ENCODE measurements at places on chromosomes 11 and 22.

DNA sequence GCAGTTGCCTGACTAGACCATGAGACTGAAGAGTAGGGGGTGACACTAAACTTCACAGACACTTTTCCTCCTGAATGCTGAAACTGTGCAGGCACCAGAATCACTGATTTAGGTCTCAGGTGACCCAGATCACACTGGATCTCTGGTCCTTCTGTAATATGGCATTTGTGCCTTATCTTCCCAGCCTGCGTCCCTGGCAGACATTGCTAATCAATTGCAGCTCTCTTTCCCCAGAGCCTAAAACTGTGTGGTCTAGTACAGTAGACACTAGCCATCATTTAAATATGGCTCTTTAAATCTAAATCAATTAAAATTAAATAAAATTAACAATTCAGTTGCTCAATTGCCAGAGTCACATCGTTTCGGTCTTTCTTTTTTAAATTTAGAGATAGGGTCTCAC, 17.8 kb upstream of the MYEOV start:
- no peak for DNase-seq

DNA sequence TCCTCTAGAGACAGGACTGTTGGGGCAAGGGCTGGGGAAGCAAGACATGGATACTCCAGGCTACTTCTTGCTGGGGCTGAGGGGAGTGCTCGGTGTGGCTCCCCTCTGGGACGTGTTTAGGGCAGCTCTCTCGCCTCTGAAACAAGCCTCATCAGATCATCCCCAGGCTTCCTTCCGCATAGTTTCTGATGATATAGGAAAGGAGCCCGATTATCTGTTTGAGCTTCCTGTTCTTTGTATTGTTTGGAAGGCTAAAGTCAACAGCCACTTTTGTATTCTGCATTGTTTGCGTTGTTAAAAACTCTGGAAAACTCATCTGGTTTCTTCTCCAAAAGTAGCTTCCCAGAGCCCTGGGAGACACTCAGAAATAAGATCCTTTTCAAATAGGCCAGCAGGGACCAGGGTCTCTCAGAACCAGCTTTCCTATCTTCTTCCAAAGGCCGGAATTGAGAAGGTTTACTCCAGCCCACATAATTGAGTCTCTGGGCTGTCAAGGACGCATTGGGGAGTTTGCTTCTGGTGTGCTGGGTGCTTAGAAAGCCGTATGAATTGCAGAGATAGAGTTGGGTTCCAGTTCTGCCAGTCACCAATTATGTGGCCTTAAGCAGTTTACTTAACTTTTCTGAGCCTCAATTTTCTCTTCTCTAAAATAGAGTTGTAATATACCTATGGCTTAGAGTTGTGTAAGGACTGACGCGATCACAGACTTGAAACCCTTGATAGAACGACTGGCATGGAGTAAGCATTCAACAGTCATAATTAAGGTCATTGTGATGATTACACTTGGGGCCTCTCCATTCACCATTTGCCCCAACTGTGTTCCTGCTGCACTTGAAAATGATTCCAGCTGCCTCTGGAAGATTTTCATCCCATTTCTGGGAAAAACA, 19.1 kb downstream of the CD44 start:
- no peak for DNase-seq

DNA sequence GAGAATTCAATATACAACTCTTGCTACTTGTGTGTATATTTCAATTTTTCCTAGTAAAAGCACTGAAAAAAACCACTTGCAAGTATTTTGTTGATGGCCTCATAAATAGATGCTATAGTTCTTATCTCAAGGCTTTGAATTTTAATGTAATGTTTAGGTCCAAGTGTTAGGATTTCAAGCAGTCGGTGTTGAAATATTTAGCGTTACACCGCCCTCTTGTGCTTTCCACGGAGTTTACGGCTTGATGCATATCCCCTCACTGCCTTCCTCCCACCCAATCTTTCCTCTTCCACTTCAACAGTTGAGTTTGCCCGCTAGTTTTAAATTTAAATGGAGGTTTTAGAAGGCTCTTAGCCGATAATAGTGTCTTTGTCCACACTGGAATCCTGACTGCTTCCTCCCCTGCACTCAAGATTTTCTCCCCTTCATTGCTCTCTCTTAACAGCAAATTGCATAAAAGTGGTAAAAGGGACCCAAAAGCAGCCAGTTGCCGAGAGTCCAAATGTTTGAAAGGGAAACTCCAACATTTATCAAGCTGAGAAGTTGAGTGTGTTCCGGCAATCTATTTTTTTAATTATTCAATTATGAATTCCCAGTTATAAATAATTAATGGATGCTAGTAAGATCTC, 25.9 kb upstream of the HTATIP2 start:
- no peak for DNase-seq

DNA sequence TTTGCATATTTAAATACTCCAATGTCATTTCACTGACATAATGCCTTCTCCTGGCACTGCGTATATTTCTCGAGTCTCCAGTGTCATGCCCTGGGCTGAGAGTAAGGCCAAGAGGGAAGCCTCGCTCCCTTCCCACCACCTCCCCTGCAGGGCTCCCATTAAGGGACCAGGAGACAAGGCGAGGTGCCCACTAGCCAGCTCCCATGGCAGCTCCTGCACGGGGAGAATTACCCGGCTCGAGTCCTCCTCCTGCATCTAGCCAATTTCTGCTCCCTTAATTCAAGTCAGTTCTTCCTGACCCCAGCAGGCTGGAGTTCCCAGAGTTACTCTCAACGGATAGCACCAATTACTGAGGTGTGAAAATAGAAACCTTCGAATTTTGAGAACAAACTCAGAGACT, 31.9 kb downstream of the OPCML start:
- DNase-seq, result no peak

- DNase-seq, result no peak
Measured at GRCh38 chr11:3995949-3996554, 98.5 kb upstream of the RRM1 start.

GRCh38 chr22:50247748-50248147, 2.9 kb upstream of the TUBGCP6 start:
- no peak for DNase-seq

DNA sequence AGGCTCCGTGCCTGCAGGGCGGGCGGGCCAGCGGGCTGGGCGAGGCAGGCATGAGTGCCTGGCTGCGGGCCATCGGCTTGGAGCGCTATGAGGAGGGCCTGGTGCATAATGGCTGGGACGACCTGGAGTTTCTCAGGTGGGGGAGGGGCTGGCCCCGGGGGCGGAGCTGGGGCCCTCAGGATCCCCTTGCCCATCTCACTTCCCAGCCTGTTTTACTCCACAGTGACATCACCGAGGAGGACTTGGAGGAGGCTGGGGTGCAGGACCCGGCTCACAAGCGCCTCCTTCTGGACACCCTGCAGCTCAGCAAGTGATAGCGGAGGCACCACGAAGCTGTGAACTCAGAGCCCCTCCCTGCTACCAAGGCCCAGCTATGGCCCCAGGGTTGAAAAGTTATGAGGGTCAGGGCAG, 5.9 kb downstream of the PHOX2A start:
- peak; percentile 39 for DNase-seq

DNA sequence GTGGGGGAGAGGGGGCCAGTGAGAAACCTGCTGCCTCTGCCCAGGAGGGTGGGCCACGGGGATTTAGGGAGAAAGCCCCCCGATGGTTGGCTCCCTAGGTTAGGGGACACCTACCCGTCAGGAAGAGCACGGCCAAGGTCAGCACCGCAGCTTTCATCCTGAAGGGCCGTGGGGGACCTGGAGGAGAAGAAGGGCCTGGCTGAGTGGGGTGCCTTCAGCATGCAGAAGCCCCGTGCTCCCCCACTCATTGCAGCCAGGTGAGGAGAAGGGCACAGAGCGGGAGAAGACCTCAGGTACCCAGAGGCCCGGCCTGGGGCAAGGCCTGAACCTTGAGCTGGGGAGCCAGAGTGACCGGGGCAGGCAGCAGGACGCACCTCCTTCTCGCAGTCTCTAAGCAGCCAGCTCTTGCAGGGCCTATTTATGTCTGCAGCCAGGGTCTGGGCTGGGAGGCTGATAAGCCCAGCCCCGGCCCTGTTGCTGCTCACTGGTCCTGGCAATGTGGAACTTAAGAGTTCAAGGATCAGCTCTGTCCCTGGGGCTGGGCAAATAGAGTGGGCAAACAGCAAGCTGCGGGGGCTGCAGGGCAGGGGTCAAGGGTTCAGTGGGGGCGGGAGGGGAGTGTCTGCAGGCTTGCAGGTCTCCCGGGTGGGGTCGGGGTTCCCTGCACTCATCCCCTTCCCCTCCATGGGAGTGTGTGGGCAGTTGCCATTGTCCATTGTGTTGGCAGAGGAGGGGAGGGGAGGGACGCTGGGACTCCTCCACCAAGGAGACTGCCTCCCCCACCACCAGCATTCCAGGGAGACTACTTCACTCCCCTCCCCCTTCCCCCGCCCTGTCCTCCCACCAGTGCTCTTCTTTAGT, at the start of gene APOA1:
TSS of gene APOA1 (minus strand) at position 392 of the 861 bp plus-strand sequence. CDS start at position 157, 235 bp downstream.
- DNase-seq, result no peak

DNA sequence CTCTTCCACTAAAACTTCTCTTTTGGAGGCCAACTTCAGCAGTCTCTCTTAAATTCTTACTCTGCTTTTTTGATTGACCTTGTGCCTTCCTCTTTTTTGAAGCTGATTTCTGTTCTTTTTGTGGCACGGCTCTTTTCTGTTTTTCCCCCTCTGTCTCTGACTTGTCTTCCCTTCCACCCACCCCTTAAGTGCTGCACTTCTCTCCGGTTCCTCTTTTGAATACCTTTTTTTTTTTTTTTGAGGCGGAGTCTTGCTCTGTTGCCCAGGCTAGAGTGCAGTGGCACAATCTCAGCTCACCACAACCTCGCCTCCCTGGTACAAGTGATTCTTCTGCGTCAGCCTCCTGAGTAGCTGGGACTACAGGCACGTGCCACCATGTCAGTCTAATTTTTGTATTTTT, 211.9 kb downstream of the BLID start:
- no peak for DNase-seq

GRCh38 chr22:27499121-27499520, 302.4 kb downstream of the MN1 start:
- no peak for DNase-seq

DNA sequence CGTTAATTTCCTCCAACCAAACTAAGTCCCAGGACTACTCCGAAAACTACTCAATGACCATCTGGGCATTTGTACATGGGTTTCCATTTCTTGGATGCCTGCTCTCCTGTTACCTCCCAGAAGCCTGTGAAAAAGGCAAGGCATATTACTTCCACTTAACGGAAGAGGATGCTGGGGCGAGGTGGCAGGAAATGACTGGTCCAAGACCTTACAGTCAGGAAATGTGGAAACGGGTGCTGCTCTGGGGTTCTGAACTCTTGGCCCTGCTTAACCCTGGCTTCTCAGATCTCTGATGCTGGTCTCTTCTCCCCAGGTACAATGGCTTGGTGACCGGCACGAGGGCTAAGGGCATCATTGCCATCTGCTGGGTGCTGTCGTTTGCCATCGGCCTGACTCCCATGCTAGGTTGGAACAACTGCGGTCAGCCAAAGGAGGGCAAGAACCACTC, 12.9 kb downstream of the ADORA2A start:
- no peak for DNase-seq

- DNase-seq, result no peak
Measured at GRCh38 chr11:18329196-18329870, 7.0 kb downstream of the GTF2H1 start.

DNA sequence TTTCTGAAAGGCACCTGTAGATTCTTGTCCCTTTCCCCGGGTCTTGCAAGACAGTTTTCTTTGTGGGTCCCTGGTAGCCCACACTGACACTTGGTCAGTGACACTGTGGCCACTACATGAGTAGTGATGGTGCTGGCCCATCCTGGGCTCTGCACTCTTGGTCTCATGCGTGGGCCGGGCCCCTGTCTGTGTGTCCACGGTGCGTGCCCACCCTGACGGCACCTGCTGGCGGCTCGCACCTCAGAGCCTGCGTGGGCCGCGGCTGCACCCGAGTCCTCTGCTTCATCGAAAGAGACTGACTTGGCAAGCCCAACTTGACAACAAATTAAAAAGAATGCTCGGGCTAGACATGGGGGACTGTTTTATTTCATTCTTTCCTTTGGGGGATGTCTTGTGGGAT, 37.5 kb downstream of the ADAMTS15 start:
- DNase-seq, result no peak

GRCh38 chr11:3808861-3809623, 682 bp downstream of the PGAP2 start:
- peak; percentile 74 for DNase-seq

- DNase-seq, result no peak
Measured at GRCh38 chr11:114068327-114068726, 8.8 kb downstream of the ZBTB16 start.

- no peak for DNase-seq
Measured at GRCh38 chr11:6414874-6415328, 4.0 kb downstream of the APBB1 start.

GRCh38 chr22:32327066-32327465, 30.6 kb upstream of the RFPL3 start:
- DNase-seq, result no peak

- no peak for DNase-seq
Measured at GRCh38 chr11:132907651-132908413, 624.5 kb downstream of the OPCML start.

DNA sequence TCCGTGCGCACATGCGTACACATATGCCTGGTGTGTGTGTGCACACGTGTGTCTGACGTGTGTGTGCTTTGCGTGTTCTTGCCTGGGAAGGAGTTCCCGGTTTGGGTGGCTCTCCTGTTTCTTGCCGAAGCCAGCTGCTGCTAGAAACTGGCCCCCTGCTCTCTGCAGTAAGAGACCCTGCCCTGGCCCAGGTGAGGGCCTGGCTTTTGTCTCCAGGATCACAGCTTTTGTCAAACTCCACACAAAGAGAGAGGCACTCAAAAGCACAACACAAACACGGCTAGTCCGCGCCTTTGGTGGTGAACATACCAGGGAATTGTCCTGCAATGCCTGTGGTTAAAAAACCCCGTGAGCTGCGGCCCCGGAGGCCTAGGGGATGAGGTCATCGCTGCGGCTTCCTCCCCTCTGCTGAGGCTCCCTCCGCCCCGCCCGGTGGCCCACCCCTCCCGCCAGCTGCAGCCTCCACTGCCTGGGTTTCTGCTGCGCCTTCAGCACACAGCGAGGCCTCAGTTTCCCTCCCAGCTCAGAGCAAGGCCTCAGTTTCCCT, 88.9 kb downstream of the KCNQ1 start:
- DNase-seq, result peak; percentile 23

GRCh38 chr11:130078080-130078479, 8.4 kb downstream of the APLP2 start:
- no peak for DNase-seq

- DNase-seq, result no peak
Measured at GRCh38 chr11:79897896-79898295, 457.1 kb upstream of the TENM4 start.

DNA sequence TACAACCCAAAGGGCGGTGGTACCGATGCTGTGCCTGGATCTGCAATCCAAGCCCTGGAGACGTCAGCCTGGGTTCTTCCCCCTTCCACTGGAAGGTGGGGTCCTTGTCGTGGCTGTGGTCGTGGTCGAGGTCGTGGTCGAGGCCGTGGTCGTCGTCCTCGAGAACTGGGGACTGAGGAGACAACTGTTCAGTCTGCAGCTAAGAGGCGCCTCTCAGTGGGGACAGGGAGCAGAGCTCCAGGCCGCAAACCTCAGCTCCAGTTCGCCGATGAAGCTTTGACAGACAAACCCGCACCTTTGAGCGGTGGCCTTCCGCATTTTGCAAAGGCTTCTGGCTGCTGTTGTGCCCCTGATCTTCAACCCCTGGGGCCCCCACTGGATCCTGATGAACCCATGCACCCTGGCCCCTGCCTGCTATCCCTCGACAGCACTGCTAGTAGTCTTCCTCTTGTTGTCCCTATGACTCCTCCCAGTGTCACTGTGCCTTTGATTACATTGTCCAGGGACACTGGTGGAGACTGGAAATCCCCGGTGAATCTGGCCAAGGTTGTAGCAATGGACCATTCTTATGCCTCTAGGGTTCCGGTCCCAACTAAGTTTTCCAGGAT, 1.5 kb downstream of the KDM4F start:
- DNase-seq, result no peak

GRCh38 chr11:69337211-69337721, 43.3 kb downstream of the MYEOV start:
- DNase-seq, result no peak

- DNase-seq, result no peak
Measured at GRCh38 chr11:36513965-36514364, 3.9 kb upstream of the TRAF6 start.

All from naive thymus-derived CD8-positive, alpha-beta T cell (primary cell).